ENCODE measurements at places on chromosomes 3 and 15. TPM values are rescaled to one million over a fixed set of nuclear protein-coding genes. Genes with fewer than 3 reads are reported as not detected.

The MITF gene
- 38.3 TPM for total RNA-seq

The ULK4 gene
- 31.4 TPM for total RNA-seq

The PAQR9 gene
- total RNA-seq = 3.6 TPM

The ANKUB1 gene
- total RNA-seq = not detected

All from camera-type eye (tissue), 1 donor.